Renal cortical epithelial cell (primary cell): ENCODE measurements at places on chromosomes 12 and 14. TPM values are rescaled to one million over a fixed set of nuclear protein-coding genes. Genes with fewer than 3 reads are reported as not detected.

- DNase-seq: no peak
These were observed 469.6 kb downstream of the RGS6 start for GRCh38 chr14:72401632-72402376.

- no peak for DNase-seq
These were observed 91.6 kb upstream of the HIF1A start for GRCh38 chr14:61603736-61604135.

GRCh38 chr12:13887779-13888388 lies 93.5 kb downstream of the GRIN2B start:
- DNase-seq: no peak

Gene AVPR1A
- 0.05 and 0.69 TPM in 2 replicates for total RNA-seq

Gene STAC3
- 1.2 TPM in 1 of 2 replicates, not detected in the other for total RNA-seq

Gene NRL
- 1.6 and 2.4 TPM in 2 replicates for total RNA-seq
